ENCODE measurements at places on chromosomes 5 and 9. TPM values are rescaled to one million over a fixed set of nuclear protein-coding genes. Genes with fewer than 3 reads are reported as not detected.

- DNase-seq = no peak
These were observed 2.5 kb downstream of the PTGES2 start for GRCh38 chr9:128124873-128125579.

DNA sequence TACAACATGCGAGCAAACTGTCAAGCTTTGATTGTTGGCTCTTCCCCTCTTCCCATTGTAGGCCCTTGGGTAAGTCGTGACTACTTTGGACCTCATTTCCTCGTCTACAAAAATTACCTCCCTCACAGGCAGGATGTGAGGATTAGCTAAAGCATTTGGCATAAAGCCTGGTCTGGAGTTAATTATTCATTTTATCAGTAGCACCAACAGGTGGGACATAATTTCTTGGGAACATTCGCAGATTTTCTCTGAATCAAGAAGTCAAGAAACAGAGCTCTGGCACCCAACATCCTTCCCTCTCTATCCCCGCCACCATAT lies 39.9 kb upstream of the SEMA6A start:
- DNase-seq = peak; percentile 20

DNA sequence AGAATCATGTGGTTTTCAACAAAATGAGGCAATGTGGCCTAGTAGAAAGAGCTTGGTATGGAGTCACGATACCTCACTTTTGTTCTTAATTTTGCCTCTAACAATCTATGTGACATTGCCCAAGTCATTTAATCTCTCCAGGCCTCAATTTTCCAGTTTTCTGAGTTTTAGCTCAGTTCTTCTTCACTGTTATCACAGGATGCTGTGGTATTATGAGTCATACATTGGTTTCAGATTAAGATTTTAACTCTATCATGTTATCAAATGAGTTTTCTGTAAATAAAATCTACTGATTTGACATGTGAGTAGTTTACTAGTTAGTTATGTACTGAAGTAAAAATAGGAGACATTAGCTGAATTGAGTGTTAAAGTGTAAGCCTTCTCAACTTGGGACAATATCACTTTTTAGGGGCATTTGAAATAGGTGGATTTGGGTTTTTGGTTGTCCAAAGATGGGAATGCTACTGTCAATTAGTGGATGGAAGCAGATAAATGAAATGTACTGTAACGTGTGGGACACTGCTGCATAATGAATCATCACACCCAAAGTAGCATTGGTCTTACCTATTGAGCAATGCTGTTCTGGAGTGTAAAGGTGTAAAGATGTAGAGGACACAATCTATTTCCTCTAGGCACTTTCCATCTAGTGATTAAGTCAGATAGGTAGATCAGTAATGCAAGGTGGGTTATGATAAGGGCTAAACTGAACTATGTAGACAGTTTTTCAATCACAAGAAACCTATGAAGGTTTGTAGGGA lies 73.3 kb downstream of the NNT start:
- DNase-seq = no peak

- no peak for DNase-seq
These were observed 19.7 kb upstream of the ABL1 start for GRCh38 chr9:130815242-130815808.

GRCh38 chr9:95506428-95506677 lies 10.4 kb downstream of the PTCH1 start:
- DNase-seq = no peak

DNA sequence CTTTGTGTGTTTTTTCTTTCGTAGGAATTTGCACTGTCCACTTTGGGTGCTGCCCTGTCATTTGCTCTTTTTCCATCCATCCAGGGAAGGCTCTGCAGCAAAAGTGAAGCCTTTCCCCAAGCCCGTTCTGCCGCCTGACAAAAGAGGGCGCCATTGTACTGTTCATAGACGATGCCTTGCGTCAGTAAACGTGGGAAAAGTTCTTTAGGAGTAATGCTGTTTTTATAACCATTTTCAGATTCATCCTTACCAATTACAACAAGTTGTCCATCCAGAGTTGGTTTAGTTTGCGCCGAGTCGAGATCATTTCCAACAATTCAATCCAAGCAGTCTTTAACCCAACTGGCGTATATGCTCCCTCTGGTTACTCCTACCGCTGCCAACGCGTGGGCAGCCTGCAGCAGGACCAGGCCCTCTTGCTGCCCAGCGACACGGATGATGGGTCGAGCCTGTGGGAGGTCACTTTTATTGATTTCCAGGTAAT lies 34.3 kb upstream of the RPS23 start:
- no peak for DNase-seq

GRCh38 chr5:65928322-65928752 lies 2.0 kb downstream of the ERBIN start:
- no peak for DNase-seq

The RASGEF1C gene
- not detected for total RNA-seq

The ANKRD18A gene
- 6.4 TPM for total RNA-seq

The PDE8B gene
- not detected for total RNA-seq
